ENCODE measurements at places on chromosomes 7 and 10.

DNA sequence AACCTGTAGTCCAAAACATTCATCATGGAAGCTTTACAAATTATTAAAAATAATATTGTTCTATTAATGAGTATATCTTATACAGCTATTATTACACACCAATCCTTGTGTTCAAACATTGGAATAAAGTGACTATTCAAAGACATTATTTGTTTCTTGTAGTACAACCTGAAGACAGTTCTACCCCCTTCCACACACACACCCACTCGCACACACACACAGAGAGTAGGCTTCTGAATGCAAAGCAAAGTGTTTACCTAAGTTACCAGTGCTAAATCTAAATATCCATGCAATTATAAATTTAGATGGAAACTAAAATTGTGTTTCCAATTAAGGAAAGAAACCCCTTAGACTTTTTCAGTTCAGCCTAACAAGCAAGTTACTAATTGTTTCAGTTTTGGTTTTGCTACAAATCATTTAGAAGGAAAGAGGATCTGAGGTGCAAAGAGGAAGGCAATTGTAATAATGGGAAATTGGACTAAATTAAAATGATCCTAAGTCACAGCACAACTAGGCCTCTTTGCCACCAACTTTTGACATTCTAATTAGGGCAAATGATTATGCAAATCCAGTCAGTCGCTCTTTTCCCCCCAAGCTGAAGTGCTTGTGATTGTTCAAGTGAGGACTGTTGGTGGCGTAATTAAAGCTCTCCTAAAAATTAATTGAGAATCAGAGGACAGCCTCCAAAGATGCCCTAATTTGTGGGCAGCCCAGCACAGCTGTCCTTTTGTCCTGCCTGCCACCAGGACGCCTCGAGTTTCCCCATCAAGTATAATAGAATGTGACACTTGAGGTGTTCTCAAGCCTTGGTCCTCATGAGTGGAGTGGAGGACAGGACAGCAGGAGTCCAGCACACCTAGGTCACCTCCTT is 19.9 kb upstream of the ATOH7 start:
- no peak for DNase-seq

GRCh38 chr7:158351051-158351450 is 236.6 kb downstream of the PTPRN2 start:
- no peak for DNase-seq

GRCh38 chr7:152541892-152542291 is 106.1 kb upstream of the KMT2C start:
- DNase-seq: no peak

GRCh38 chr7:101882595-101883564 is 65.5 kb downstream of the CUX1 start:
- DNase-seq: no peak

DNA sequence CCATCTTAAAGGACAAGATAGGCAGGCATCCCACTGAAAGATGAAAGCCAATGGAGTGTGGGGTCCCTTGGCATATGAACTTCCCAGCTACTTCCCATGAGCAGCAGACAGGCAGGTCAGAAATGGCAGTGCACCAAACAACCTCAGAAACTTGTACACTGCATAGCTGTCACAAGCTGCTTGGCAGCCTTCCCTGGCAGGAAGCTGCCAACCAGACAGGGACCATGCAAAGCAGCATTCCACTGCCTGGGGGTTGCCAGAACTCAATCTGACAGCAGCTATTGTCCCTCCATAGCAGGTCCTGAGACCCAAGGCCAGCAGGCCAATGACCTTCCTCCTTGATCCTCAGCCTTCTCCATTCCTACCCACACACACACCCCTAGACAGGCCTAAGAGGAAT is 139.5 kb downstream of the PLCE1 start:
- no peak for DNase-seq

- no peak for DNase-seq
These were observed 284.7 kb downstream of the BICC1 start for GRCh38 chr10:58797356-58797755.
